ENCODE measurements at places on chromosomes 1 and 21.
A peak's percentile ranks its signal among the peaks of the same experiment; 100 is the strongest.

DNA sequence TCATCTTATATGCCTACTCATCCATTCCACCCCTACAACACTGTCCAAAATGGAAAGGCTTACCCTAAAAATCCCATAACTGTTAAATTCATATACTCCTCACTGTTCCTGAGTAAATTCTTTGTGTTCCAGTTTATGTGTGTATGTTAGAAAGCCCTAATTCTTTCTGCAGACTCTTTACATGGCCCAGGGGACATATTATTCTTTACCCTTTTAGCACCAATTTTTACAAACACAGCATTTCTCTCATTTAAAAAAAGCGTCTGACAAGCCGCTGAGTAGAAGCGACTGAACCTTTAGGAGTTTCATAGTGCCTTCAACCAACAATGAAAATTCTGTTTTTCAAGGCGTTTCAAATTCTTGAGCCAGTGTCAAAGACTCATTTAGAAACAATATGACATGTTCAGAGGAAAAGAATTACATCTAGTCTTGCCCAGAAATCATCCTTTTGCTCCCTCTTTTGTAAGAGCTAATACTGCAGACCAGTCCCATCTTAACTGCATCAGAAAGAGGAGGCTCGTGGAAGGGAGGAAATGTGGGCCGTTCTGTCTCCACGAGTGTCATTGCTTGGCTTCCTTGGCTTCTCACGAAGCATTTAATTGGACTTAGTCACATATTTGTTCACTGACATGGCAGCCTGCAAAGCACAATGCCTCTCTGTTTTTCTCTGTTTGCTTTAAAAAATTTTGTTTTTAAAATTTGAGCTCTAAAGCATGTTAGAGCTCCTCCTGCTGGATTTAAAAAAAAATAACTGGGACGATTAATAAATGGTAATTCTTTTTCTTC lies 21.3 kb upstream of the C1orf105 start:
- DNase-seq, result no peak

DNA sequence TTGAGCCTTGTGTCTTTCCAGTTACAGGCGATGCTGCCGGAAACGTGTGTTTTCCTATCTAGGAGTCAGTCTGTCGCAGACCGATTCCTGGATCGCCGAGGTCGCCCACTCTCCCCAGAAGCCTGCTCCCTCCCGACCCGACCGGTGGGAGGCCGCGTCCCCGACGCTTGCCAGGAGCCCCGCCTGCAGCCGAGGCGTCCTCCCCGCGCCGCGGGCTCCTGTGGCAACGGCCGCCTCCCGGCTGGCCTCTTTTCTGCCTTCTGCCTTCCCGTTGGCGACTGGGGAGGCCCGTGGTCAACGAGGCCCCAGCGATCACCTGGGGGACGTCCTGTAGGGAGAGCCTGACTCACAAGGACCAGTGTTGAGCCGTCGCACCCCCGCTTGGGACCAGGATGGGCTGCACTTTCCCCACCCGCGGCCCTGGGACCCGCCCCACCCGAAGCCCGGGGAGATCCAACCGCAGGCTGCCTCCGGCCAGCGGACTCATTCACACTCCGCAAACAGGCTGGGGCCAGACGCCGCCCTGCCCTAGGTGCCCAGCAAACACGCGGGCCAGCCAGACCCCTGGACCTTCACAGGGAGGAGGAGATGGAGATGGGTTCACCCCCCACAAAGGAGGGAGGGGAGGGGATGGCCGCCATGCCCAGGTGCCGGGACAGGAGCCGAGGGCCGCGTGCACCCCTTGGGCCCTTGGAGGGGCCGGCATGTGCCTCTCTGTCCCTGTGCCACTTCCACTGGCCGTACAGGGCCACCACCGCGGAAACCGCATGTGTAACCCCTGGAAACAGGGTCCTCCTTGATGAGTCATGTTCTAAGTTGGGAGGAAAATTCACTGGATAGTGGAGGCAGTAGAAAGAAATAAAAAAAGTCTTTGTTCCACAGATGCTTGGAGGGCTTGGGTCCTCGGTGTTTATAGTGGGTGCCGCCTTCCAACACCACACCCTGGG lies 7.2 kb upstream of the COL6A1 start:
- DNase-seq, result no peak

GRCh38 chr1:192462616-192463015 lies 113.0 kb upstream of the RGS1 start:
- no peak for DNase-seq

DNA sequence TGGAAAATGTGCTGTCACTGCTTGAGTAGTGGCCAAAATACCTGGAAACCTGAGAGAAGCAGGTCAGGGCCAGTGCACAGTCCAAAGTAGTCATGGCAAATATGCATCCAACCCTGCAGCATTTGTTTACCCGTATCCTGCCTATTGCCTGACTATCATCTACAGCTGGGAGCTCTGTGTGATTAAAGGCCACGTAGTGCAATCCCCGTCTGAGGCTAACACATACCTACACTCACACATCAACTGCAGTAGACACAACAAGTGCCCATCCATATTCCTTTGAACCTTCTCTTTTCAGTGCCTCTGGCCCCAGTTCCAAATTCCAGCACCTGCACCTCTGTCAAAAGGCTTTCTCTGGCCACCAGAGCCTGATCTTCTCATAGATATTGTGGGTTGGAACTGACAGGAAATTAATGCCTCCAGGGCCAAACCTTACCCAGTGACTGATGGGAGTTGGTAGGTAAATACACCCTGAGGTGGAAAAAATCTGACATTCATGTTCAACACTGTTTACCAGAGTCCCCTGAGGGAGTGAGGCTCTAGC lies 383.0 kb downstream of the SETD4 start:
- DNase-seq, result no peak

DNA sequence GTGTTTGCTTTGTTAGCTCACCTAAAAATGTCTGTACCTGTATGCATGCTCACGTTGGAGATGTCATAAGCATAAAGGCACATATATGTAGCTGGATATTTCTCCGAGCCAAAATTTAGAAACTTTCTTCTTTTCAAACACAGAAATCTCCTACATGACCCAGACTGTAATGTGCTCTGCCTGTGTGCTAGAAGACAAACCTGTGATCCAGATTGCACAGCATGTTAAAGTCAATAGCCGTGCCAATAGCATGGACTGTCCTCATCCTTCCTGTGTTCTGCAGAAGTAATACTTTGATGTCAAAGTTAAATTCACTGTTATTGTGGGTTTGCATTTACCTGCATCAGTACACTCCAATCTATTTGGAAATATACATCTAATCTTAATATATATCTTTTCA lies 346.2 kb upstream of the ZRANB2 start:
- no peak for DNase-seq

DNA sequence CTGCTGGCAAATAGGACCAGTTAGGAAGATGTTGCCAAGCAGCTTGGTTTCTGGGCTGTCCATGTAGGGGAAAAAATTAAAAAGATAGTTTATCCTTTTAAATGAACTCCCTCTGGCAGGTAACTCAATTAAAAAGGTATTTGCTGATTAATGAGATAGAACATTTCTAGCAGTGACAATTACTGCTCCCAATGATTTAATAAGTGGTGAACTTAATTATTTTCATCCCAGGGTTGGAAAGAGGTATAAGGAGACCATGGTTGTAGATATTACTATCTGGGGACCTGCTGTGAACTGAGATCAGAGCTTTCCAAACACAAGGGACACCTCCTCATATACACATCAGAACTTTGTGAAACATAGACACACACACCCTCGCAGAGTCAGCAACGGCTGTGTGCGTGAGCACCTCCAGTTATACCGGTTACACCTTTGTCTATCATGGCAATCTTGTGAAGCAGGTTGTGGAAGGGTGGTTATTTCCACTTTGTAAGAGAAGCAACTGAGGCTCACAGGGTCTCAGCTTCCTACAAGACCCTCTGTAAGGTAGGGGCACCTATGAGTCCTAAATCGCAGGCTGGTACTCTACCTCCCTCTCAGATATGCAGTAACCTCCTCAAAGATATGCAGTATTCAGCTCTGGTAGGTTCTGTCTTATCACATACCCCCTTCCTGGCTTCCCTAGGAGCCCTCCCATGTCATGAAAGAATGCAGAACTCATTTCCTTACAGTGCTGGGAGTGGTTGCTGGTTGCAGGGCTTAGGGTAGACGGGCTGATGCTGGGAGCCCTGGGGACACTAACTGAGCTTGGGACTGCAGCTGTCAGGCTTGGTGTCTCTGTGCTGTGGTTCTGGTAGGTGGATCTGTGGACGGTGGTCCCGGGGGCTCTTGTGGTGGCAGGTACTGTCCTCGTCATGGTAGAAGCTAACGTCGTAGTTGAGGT lies 18.5 kb upstream of the MAGOH start:
- DNase-seq, result no peak

DNA sequence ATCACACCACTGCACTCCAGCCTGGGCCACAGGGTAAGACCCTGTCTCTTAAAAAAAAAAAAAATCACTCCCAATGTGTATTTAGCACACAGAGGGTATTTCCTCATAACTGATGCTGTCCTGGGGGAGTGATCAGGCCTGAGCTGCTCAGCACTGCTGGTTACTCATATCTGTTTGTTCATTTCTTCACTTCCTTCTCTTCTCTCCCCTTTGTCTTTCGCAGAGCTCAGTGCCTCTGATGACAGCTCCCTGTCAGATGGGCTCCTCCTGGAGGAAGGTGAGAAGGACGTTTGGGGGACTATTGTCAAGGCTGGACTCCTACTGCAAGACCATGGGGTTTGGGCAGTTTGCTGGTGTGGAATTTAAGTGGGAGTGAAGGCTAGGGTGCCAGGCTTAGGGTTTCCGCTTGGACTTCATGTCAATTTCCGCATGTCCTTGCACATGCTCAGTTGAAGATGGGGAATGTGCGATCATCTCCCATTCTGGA lies 13.0 kb downstream of the INAVA start:
- DNase-seq, result no peak

GRCh38 chr1:159869173-159869572 lies 6.7 kb upstream of the VSIG8 start:
- DNase-seq, result no peak

DNA sequence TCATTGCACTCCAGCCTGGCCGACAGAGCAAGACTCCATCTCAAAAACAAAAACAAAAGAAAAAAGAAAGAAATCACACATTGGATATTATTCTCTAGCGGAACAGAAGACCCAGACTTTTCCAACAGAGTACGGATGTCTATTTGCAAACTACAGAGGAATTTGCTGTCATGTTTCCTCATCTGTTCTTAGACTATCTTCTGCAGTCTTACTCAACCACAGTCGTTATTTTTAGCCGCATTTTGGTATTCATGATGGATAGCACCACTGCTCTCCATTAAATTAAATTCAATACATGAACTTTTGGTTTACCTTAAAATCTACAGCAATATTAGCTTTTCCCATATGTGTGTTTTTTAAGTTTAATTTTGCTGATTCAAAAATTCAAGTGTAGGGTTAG lies 14.2 kb upstream of the HEATR1 start:
- DNase-seq, result no peak

- DNase-seq, result no peak
Measured at GRCh38 chr1:206547104-206547503, 39.8 kb downstream of the RASSF5 start.

DNA sequence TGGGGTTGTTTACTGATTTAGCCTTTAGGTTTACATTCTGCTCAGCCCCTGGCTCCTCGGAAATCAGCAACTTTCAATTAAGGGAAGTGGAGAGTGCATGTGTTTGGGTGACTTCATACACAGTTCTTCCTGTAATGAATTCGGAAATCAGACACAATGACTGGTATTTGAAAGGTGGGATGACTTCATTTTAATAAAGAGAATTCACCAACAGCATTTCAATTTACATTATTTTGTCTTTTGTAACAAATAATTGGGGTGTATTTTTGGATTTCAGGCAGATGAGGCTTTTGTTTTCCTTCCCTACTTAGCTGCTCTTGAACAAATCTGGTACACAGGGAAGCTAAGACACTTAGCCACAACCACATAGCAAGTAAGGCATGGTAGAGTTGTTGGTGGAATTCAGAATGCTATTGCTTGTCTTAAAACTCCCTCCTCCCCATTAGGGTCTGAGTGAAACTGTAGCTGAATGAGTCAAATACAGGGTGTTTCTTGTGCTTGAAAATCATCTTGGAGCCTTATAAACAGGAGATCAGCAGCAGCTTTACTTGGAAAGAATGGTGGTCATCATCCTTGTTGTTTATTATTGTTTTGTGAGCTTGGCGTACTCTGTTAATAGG lies 917 bp downstream of the STX12 start:
- peak; percentile 5 for DNase-seq

- DNase-seq, result no peak
Measured at GRCh38 chr1:64228167-64228957, 24.9 kb downstream of the UBE2U start.
